H7 (cell line): ENCODE measurements at places on chromosomes 6 and 20.

DNA sequence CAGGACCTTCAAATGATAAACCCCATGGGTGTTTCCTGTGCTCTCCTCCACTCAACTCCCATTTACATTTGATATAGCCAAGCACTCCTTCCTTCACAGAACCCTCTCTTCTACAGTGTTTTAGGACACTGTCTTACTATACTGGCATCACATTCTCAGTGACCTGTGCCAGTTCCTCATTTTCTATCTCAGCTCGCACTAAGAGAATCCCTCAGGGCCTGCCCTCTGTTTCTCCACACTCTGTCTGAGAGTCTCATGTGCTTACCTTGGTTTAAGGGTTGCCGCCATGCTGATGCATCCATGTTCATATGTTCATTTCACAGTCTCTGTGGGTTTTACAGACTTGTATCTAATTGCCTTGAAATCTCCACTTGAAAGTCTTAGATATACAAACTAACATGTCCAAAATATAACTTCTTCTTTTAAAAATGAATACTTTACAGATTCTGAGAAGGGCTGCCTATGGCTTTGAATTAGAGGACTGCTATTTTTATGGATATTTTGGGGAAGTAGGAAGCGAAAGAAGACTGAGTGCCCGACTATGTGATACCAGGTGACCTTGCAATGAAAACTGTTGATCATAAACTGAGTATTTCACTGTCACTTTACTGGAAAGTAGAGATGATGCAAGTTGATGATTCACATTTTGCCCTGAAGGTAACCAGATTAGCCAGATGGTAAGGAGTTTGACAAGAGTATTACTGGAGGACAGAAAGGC lies 153.1 kb upstream of the SIM1 start:
- DNase-seq, result no peak

DNA sequence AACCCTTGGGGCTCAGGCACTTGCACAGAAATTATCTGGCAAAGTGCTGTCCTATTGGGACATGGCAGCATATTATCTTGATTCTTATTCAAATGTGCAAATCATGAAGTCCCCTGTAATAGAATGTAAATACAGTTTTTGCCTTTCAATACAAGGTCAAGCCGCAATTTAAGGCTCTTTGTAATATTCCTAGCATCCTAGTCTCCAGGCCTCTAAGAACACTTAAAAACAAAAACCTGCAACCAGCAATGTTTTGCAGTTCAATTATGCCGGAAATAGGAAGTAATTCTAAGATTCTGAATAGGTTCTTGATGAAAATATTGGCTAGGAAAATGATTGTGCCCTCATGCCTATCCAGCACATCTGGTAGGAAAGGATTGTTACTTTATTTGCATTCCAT lies 197.2 kb upstream of the IRAK1BP1 start:
- no peak for DNase-seq

DNA sequence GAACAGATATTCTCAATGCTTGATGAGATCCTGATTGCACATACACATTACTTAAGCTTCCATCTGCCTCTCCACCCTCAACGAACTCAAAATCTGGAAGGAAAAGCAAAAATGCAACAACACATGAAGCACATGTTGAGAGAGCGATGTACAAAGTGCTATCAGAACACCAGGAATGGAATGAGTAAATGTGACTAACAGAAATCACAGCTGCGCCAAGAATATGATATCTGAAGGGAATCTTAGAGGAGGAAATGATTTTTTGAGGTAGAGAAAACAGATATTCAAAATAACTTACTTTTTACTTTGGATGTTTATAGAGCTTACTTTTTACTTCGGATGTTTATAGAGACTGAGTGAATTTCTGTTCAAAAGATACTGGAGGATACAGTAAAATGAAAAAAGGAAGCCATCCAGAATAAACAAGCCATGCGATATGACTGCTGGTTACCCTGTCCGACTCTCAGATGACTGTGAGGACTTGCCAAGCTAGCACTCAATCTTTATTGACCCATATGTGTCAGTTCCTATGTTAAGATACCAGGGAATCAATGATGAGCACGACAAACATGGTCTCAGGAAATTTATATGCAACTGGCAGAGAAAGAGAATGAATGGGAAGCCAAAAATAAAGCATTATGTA lies 102.0 kb downstream of the SMLR1 start:
- DNase-seq, result no peak

- no peak for DNase-seq
These were observed 320.1 kb upstream of the PRND start for GRCh38 chr20:4401601-4402000.

- DNase-seq, result no peak
These were observed 33.0 kb upstream of the ADGRF1 start for GRCh38 chr6:47075168-47075567.

GRCh38 chr20:35767683-35768481 lies 3.9 kb upstream of the PHF20 start:
- DNase-seq, result peak; percentile 40

DNA sequence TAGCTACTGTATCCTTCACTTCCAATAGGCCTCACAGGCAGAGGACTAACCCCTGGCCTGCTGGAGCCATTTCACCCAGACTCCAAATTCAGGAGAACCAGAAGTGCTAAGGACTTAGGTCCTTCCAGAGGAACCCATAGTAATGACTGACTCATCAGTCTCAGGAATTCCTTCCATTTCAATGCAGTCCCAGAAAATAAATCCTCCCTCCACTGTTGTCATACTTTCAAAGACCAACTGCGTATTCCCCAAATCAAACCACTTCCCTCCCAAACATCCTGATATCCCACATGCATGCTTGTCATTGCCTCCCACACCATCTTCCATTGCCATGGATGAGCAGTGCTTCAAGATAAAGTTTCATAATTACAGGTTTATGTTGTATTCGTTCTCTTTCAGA lies 31.8 kb upstream of the NT5E start:
- no peak for DNase-seq

DNA sequence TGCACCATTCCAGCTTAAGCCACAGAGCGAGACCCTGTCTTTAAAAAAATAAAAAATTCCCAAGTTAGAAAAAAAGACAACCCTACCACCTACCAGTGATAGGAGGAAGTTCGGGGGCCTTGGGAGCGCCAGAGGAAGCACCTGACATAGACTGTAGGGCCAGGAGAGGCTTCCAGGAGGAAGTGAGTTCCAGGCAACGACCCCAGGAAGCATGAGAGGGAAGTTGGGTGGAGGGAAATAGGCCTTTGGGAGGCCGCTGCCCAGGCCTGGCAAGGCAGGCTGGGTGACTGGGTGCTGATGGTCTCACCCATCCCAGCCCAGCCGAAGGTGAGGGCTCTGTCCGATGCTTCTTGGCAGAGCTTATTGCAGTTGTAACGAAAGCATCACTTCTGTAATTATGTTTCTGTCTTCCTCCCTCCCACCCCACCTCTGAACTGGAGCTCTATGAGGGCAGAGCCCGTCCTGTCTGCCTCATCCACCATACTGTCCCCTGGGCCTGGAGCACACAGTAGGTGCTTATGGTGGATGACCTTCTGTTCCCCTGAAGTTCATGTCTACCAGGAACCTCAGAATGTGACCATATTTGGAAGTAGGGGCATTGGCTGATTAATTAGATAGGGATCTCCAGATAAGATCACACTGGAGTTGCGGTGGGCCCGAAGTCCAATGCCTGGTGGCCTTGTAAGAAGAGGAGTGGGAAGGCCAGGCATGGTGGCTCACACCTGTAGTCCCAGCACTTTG lies 54.1 kb downstream of the UBE2V1 start:
- DNase-seq, result no peak

DNA sequence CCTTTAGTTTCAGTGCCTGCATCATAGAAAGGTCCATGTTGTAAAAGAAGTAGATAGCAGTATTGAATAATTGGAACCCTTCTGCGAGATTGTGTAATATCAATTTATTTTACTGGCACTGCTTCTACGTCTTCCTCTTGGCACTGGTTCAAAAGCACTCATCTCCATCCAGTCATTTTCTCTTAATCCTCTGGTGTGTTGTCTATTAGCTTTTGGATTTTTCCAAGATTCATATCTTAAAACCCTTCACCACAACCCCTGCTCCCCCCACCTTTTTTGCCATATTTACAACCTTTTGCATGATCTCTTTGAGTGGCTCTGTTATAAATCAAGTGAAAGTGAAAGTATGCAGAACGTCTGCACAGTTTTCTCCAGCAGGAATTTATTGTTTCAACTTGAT lies 76.6 kb upstream of the HSF2 start:
- DNase-seq, result no peak

GRCh38 chr6:129382916-129383315 lies 327.1 kb downstream of the ARHGAP18 start:
- DNase-seq, result no peak

- DNase-seq, result no peak
These were observed 8.9 kb upstream of the TNFRSF6B start for GRCh38 chr20:63687419-63688178.

DNA sequence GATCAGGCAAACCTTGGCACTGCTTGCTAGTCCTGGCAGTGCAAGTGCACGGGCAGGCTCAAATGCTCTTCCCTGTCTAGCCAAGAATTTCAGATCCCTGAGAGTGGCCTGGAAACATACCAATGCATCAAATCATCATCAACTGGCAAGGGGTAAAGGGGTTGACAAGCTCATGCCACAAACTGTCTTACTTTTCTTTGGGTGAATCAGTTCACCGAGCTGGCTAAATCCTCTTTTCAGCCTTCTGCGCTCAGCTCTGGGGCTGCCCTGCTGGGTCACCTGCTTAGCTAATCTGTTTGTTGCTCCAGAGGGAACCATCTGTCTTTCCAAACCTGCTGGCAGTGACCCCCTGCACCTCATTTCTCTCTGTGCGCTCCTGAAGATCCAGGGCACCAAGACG lies 59.5 kb downstream of the LYRM4 start:
- no peak for DNase-seq

DNA sequence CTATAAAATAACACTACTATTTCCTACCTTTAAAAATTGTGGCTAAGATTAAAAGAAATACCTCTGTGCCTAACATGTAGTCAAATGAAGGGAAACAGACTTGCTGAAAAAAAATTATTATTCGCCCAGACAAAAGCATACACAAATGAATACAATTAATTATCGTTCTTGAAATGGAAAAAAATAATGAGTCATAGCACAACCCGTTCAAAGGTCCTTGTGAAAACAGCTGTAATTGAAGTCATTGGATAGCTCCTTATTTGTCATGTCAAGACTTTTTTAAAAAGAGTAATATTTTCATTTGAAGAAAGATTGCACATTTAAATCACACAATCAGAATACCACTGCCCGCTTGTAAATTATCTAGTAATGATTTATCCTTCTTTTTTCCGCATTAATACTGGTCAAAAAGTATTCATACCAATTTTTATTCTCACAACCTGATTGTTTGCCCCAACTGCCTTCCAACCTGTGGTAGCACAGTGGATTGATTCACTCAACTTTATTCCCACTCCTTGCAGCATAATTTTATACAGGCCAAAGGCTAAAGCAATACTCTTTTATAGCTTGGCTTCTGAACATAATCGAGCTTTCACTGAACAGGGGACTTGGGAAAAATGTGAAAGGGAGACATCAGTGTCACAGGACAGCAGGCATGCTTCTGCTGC lies 655.2 kb upstream of the MAP3K7 start:
- no peak for DNase-seq

DNA sequence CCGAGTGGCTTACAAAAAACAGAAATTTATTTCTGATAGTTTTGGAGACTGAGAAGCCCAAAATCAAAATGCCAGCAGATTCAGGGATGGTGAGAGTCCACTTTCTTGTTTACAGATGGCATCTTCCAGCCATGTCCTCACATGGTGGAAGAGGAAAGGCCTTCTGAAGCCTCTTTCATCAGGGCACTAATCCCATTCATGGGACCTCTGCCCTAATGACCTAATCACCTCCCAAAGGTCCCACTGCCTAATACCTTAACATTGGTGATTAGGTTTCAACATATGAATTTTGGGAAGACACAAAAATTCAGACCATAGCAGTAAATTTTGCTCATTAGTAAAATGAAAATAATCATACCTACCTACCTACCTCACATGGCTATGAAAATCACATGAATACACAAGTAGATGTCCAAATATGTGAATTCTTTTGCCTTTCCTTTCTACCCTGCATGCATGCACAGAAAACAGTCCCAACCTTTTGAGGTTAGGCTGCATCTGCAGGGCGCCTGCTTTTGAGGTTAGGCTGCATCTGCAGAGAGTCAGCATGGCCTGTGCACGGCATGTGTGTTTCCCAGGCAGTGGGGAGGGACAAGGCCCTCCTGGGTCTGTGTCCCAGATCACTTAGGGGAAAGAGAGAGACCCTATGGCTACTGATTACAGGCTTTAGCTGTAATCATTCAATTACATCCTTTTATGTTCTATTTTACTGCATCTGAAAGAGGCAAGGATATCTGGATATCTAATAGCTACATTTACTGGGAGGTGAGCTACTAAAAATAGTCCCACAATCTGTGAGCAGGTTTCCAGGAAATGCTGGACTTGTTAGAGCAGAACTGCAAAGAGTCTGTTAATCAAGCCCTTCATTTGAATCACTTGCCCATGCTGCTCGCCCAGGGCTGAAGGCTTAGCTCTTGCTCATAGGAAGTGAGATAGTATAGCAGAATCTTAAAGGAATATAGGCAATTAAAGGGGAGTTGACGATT lies 497.7 kb upstream of the MARCKS start:
- DNase-seq, result no peak

GRCh38 chr6:21664314-21665109 lies 71.0 kb downstream of the SOX4 start:
- DNase-seq, result peak; percentile 83

DNA sequence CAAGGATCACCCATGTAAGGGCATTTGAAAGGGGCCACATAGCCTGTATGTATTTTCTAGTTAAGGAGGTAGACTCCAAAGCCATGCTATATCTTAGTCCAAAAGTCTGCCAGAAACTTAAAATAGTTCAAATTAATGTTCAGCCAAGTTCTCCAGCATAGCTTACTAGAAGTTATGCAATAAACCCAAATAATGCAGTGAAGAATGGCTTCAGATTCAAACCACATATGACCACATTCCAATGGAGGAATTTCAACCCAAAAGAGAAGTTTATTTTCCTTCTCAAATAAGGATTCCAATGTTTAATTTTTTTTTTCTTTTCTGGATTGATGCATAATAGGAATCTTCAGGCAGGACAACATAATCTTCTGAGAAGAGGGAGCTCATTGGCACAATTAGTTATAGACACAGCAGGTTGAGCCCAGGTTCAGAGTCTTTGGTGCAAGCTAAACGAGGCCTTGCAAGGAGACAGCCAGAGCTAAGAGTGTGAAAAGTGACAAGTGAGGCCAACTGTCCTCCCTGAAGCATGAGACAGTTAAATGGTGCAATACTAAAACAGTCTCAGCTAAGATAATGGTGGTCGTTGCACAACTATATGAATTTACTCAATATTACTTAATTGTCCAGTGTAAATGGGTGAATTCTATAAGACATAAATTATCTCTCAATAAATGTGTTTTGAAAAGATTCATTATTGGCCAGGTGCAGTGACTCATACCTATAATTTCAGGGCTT lies 598.8 kb upstream of the CDH4 start:
- no peak for DNase-seq

DNA sequence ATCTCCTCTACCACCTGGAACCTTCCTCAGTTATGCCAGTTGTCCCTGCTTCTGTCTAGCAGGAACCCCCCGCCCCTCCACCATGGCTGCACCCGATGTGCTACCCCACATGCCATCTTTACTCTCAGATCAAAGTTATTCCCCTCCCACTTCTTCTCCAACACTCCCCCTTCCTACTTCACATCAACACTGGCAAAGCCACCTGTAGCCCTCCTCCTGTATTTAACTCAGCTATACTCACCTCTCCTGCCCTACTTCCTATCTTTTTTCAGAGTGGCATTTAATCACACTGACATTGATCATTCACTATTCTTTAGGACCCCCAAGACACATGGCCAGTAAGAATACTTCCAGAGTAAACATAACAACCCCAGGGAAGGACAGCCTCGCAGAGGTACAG lies 84.3 kb downstream of the MBOAT1 start:
- DNase-seq, result no peak
